ENCODE measurements at places on chromosomes 1 and 21.

GRCh38 chr21:41615613-41616012 lies 107.7 kb upstream of the TMPRSS2 start:
- peak; percentile 86 for DNase-seq

GRCh38 chr21:43884012-43884860 lies 19.2 kb downstream of the AGPAT3 start:
- no peak for DNase-seq

- DNase-seq: no peak
Measured at GRCh38 chr1:245716561-245716960, 561.8 kb downstream of the KIF26B start.

DNA sequence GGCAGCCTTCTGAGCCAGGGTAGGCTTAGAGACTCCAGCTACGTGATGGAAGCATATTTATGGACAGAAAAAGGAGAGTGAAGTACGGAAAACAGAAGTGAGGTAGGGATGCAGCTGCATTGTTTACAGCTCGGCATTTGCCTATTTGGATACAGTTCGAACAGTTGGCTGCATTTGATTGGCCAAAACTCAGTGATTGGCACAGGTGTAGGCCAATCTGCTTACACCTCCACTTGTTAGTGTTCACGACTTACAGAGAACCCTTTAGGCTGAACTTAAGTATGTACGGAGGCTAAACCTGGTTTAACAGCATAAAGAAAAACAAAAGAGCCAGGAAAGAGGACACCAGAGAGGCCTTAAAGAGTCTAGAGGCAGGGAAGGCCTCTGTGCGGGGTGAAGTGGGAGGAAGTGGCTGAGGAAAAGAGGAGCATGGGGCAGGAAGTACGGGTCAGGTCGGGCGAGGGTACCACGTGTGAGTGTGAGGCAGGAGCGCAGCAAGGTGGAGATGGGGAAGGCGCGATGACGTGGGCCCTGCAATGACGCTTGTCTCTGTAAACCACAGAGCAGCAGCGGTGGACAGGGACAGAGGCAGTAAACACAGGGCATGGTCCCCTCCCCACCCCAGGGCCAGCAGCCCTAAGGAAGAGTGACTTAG lies 32.0 kb downstream of the RSPH1 start:
- DNase-seq: no peak

DNA sequence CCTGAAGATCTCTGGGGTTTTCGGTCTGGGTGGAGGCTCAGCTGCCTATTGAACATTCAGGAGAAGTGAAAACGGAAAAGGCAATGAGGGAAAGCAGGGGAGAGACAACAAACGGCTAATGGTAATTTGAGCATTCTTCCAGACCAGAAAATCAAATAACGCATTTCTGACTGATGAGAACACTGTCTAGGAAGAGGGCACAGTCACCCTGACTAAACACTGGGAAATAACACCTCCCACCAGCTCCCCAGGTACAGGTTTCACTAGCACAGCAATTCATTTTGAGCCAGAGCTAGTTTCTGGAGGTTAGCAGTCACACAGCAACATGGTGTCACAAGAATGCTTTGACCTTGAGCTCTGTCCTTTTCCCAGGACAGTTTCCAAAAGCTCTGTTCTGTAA lies 21.1 kb downstream of the NCF2 start:
- DNase-seq: no peak
